ENCODE measurements at places on chromosomes 1 and 21. TPM values are rescaled to one million over a fixed set of nuclear protein-coding genes. Genes with fewer than 3 reads are reported as not detected.

FCRL5 gene
- 0.28 TPM for total RNA-seq

GJC2 gene
- total RNA-seq, result 1.6 TPM

ALPL gene
- total RNA-seq, result 0.44 TPM

CD164L2 gene
- not detected for total RNA-seq

AVPR1B gene
- total RNA-seq, result 0.12 TPM

CDA gene
- not detected for total RNA-seq

NFASC gene
- 0.13 TPM for total RNA-seq

PTPRU gene
- total RNA-seq, result 0.13 TPM

RAB42 gene
- total RNA-seq, result not detected

TAS1R1 gene
- total RNA-seq, result not detected

PRDM16 gene
- not detected for total RNA-seq

CELA3A gene
- total RNA-seq, result 13.3 TPM

CAMK1G gene
- not detected for total RNA-seq

LYPD8 gene
- total RNA-seq, result not detected

ZNF648 gene
- total RNA-seq, result not detected

Data from T-cell (primary cell).